ENCODE measurements at places on chromosomes 16 and 17.

DNA sequence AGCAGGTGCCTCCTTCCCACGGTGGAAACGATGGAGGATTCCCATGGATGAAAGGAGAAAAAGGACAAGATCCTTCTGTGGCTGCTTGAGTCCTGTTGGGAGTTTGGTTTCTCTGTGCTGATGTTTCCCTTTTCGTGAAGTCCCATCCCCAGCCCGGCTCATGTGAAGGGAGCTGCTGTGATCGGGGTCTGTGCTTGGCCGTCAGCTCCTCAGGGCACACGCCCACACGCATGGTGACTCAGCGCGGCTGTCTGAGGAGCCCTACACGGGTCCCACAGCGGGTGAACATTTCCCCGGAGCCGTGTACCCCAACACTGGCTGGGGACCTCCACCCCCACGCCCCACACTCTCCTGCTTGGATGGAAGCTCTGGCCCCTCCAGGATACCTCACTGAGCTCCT lies 44.5 kb upstream of the SSTR5 start:
- DNase-seq: no peak

DNA sequence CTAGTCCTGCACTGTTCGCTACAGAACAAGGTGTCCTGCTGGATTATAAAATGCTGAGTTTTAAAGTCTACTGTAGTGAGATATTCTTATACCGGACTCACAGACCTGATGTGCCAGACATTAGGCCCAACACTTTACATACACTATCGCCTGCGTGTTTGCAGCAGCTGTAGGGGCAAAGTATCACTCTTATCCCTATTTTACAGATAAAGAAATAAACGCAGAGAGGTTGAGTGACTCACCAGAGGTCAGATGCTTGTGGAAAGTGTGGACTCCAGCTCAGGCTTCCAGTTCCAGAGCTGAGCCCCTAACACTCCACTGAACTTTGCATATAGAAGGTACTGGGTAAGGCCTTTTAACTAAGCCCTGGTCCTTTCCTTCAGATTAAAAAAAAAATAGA lies 47.4 kb downstream of the PLXDC1 start:
- no peak for DNase-seq

- DNase-seq: no peak
Measured at GRCh38 chr17:4475463-4475862, 23.2 kb upstream of the SPNS2 start.

DNA sequence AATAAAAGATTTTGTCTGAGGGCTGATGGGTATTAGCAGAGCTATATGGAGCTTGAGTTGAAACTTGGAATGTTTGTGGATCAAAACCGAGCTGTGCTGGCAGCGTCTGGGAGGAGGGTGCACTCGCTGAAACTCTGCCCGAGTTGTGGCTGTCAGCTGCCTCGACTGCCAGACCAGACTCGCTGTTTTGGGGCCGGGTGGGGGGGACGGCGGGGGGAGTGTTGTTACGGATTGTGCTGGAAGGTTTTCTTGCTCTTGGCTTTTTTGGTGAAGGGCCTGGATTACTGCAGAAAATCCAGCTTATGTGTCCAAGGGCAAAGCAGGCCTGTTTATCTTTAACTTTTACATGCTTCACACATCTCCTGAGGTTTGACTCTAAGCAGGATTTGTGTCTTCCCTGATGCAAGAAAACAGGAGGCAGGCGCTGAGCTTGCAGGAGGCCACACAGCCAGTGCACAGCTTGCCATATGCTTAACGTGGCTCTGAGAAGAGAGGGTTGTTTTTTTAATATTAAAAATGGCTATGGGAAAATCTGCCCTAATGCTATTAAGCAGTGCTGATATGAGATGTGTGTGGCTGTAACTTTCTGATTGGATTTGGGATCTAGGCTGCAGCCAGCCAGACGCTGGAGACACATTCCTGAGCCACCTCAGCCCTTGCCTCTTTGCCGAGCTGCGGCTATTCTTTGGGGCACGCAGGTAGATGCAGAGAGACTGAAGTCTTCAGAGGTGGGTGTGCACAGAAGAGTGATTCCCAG lies 20.5 kb upstream of the RPTOR start:
- no peak for DNase-seq

GRCh38 chr17:65495122-65496055 lies 66.1 kb downstream of the AXIN2 start:
- DNase-seq: no peak

GRCh38 chr17:57676543-57676942 lies 68.6 kb downstream of the CCDC182 start:
- no peak for DNase-seq

- no peak for DNase-seq
Measured at GRCh38 chr17:7435676-7436555, 681 bp downstream of the TMEM102 start.

DNA sequence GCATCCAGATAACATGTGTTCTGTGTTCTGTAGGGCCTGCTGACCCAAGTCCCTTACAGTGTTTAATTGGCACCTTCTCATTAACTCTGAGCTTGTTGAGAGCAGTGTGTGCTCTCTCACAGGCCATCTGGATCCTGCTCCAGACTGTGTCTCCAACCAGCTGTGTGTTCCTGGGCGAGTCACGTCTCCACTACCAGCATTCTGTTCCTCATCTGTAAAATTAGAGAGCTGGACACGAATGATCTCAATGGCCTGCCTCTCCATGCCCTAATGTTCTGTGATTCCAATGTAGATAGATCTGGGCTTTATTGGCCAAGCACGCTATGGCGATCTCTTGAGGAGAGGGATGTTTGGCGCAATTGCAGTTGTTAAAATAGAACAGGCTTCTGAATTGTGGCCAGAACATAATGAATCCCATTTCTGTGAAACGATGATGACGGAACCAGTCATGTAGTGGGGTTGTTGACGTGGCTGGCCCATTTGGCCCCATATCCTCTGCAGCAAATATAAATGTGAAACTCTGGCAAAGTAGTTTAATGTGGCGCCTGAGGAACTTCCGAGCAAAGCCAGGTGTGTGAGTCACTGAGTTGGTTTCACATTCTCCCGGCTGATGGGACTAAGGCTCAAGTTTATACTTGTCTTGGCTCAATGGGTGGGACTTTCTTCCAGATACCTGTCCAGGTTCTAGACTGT lies 22.2 kb downstream of the TBX4 start:
- DNase-seq: peak; percentile 75

DNA sequence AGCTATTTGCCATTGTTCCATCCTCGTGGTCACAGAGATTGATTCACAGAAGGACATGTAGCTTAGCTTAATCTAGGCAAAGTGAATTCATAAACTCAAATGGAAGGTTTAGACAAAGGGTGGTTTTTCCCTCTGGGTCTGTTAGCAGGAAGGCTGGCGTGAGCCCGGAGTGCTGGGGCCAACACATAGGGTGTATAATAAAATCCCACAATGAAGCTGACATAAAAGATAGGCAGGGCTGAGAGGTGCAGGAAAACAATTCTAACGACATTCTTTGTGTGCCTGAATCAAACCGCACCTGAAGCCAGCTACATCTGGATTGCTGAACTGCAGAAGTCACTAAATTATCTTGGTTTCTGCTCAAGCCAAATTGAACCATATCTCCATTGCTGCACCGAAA lies 173.9 kb downstream of the MAF start:
- no peak for DNase-seq

DNA sequence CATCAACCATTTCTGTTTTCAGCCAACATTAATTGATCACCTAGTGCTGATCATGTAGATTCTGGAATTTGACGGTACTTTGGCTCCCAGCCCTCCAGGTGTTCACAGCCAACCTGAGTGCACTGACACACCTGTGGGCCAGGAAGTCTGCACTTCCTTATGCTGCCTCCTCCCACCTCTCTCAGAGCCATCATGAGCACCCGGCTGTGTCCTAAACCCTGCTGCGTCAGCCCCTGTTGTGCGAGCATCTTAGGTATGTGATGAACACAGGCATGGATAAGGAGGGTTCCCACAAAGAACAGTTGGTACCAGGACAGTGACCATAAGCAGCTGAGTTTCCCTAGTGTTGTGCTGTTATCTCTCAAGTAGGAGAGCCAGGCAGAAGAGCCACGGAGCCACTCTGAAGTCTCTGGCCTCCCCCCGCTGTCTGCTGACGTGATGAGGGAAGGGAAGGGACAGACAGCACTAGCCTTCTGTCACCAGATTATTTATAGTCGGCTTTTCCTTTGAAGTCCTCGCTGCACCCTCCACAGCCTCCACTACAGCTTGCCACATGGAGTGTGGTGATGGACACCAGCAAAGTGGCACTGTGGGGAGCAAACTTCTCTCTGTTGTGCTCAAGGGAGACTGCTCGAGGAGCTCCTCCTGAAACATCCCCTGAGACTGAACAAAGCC lies 162.8 kb upstream of the ANKFN1 start:
- no peak for DNase-seq

GRCh38 chr16:13919330-13919682 lies 648 bp upstream of the ERCC4 start:
- DNase-seq: no peak

DNA sequence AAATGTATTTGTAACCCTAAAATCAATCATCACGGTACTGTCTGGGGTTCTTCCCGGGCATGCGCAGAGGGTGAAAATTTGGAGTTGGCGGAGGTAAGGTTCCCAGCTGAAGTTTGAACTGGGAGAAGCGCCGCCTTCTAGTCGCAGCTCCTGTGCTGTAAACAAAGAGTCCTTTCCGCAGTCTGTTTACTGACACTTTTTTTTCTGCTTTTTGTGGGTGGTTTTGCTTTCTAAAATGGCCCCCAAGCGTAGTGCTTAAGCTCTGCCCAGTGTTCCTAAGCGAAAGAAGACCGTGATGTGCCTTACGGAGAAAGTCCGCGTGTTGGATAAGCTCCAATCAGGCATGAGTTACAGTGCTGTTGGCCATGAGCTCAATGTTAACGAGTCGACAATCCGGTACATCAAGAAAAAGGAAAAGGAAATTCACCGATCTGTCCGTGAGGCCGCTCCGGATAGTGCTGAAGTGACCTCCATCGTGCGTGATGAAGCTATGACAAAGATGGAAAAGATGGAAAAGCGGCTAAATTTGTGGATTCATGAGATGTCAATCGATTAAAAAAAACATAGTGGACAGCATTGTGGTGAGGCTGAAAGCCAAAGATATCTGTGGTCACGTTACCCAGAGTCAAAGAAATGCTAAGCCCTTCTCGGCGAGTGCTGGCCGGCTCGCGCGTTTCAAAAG lies 570 bp upstream of the CFDP1 start:
- peak; percentile 91 for DNase-seq
